ENCODE measurements at places on chromosomes 4 and X.

- DNase-seq: no peak
Measured at GRCh38 chrX:153906126-153906917, 1.8 kb downstream of the AVPR2 start.

DNA sequence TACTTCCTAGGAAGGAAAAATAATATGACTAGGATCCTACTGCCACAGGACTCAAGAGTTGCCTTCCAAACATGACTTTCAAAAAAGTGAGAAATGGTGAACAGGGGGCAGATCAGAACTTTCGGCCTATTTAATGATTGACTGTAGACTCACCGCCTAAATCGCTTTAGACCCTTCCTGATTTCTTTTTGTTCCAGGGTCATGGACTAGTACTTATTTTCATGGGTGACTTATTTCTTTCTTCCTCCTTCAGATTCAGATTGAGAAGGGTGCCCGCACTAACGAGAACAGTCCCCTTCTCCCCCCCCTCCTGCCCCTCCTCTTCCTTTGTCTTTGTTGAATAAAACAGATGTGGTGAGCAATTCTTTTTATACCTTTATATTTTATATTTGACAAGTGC lies 48.0 kb upstream of the KLHL8 start:
- DNase-seq: no peak

- no peak for DNase-seq
Measured at GRCh38 chrX:72021975-72022374, 109.7 kb downstream of the RTL5 start.

- no peak for DNase-seq
Measured at GRCh38 chr4:176539091-176539784, 219.5 kb downstream of the SPCS3 start.

DNA sequence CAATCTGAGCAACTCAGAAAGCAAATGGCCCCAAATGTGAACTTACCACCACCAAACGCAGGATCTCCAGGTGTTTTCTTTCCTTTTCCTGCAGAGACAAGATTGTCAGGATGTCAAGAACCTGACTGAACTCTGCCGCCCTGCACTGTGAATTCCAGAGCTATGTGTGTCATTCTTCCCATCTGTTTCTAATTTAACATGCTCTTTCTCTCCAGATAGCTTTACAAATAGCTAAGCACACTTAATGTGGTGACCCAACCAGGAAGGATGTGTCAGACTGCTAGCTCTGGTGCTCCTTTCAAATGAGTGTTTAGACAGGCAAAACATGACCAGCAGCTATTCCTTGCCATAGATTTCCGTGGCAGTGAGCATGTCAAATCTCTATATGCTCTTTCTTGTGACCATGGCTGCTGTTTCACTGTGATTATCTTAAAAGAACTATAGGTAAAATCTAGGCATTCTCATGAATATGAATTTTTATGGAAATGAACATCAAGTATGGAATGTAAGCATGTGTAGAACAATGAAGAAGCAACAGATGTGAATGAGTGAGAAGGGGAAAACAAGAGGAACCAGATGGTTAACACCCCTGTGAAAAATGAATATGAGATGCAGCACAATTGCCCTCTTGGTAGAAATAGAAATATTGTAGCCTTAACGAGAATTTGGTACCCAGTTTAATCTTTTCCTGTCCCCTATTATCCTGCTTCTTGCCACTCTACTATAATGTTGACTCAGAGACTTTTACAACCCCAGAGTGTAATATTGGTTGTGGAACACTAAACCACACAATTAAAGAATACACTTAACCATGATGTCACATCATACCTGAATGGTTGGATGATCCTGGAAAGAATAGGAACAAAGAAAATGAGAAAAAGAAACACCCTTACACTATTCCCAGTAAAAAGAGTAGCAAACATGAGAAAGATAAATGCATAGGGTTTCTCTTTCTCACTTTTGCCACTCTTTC lies 247.8 kb upstream of the DKK2 start:
- DNase-seq: no peak

- no peak for DNase-seq
Measured at GRCh38 chr4:136001791-136002190, 1530.5 kb downstream of the PCDH18 start.

- DNase-seq: no peak
Measured at GRCh38 chrX:140608111-140608510, 101.4 kb upstream of the LINC00632 start.

- DNase-seq: no peak
Measured at GRCh38 chr4:105989485-105990242, 94.4 kb downstream of the NPNT start.

- DNase-seq: no peak
Measured at GRCh38 chr4:41009411-41009810, 204.9 kb downstream of the APBB2 start.

DNA sequence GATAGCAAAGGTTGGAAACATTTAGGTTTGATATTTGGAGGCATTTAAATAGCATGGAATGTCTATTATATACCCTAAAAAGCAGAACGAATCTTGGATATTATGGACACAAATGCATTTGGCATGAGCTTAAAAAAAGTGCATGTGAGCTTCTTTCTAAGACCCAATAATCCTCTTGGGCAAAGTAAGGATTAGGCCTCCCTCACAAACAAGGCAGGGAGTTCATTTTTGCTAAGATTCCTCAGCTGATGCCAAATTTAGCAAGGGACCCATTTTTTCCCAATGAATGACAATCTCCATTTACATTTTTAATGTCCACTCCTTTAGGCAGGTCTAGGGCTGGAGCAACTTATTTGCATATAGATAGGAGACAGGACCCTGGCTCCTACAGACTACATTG lies 199.8 kb downstream of the SOWAHB start:
- DNase-seq: no peak

DNA sequence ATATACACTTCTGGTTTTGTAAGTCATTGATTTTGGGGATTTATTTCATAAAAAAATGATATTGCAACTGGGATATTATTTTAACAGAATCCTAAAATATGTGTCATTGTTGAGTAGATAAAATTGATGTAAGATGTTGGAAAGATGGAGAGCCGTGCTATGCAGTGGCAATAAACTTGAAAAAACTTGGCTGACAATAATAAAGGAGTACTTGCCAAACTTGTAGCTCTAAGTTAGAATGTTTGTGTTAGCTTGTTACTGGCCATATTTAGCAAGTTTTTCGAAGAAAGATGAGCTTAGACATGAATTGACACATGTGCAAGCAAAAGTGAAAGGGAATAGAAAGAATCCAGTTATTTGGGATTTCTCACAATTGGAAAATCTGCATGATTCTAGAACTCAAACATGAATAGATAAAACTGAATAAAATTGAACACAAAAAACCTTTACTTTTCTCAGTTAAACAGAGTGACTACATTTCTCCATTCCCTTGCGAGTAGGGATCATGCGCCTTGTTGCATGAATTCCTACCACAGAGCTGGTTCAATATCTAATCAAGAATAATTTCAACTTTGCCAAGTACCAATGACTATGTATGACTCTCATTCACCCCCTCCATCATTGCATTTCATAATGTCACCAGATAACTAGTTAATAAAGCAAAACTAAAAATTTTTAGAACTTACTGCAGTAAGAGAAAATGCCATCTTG lies 327.8 kb downstream of the CAMK2D start:
- DNase-seq: no peak

- no peak for DNase-seq
Measured at GRCh38 chrX:72203421-72203820, 21.9 kb downstream of the PIN4 start.

DNA sequence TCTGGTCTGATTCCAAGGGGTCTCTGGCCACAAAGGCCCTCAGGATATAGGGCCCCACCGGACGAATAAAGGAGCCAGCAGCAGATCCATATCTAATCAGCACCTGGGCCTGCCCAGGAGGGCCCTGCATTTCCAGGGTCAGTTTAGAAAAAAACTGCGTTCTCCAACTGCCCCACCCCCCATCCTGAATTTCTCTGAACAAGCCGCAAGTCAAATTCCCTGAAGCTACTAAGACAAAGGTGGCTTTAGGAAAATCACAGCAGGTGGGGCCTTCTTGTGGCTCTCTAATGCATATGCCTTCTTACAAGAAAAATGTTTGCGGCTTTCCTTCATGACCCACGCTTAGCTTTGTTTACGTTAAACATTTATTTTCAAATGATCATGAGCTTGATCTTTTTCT lies 76.6 kb downstream of the MBNL3 start:
- no peak for DNase-seq

DNA sequence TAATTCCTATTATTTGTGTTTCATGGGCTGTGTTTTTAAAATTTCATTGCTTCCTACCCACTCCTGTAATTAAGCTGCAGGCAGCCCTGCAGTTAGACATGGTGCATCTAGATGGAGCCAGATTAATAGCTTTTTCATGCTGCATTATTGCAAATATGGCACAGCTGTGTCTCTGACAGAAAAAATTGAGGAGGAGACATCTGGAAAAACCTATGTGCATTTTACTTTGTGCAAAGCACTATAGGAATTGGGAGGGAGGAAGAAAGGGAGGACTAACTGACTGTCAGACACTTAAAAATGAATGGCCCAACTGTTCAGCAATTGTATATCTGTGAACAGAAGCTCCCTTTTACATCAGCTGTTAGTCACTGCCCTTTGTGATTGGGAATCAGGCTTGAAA lies 8.1 kb upstream of the RPGR start:
- DNase-seq: no peak

- DNase-seq: no peak
Measured at GRCh38 chrX:67604979-67605703, 61.3 kb downstream of the AR start.

- no peak for DNase-seq
Measured at GRCh38 chr4:42150653-42151567, 1.5 kb downstream of the BEND4 start.

GRCh38 chrX:48497871-48498270 lies 10.9 kb upstream of the PORCN start:
- no peak for DNase-seq

GRCh38 chr4:169826634-169827187 lies 69.0 kb upstream of the HPF1 start:
- DNase-seq: no peak

- no peak for DNase-seq
Measured at GRCh38 chrX:137212078-137212632, 178.4 kb upstream of the GPR101 start.

- DNase-seq: no peak
Measured at GRCh38 chr4:140697709-140698560, 58.2 kb downstream of the TBC1D9 start.

DNA sequence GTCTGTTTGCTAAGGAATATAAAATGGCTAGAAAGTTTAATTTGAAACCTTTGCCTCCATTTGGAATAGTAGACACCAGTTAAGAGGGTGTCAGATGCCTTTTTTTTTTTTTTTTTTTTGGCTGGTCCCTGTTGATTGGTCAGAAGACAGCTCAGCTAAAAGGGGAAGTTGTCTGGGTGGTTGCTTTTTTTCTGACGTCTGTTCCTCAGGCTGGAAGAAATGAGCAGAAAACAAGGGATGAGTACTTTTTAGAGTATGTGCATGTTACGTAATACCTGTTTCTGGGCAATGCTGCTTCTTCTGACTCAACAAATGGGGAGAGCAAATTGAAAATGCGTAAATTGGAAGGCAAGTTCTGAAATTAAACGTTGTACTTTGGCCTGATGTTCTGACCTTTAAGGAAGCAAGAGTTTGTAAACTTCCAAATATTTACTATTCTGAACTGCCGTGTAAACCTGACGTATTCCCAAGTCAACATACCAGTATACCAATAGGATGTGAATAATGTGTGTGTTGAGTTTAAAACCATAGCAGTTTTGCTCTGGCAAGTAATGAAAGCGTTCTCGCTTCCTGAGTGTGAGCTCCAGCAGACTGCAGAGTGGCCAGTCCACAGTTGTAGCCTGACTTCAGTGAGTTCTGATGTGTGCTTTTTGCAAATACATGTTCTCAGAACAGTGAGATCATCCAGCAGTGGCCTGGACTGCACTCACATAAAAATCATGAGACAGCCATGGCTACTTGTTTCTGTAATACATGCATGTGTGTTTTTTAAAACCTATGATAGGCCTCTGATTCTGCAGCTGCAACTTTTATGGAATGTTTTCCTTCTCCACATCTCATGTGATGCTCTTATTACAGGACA lies 1.7 kb downstream of the SAT1 start:
- DNase-seq: peak; percentile 10

- DNase-seq: no peak
Measured at GRCh38 chr4:56683455-56683854, 2.4 kb upstream of the HOPX start.

- DNase-seq: no peak
Measured at GRCh38 chr4:88244816-88245579, 39.4 kb downstream of the PPM1K start.

DNA sequence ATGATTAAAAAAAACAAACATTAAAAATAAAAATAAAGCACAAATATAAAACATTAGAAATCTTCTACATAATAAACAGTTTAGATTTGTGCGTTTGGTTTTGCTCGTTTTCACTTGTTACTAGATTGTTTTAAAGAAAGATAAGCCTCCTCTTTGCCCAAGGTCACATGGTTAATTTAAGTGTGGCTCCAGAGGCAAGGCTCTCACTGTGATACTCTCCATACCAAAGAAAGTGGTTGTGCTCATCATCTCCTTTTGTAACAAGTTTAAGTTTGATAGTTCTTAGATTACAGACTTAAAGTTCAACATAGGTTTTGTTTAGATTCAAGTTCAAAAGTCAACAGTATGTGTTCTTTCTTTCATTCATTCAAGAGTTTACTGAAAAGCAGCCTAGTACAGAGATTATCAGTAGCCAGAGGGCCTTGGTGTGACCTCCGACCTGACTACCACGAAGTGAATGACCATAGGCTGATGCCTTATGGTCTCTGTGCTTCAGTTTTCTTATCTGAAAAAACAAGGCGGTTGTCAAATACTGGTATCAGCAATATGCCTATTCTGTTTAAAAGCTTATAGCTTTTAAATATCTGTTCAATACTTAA lies 133.2 kb downstream of the ZAR1 start:
- DNase-seq: no peak

DNA sequence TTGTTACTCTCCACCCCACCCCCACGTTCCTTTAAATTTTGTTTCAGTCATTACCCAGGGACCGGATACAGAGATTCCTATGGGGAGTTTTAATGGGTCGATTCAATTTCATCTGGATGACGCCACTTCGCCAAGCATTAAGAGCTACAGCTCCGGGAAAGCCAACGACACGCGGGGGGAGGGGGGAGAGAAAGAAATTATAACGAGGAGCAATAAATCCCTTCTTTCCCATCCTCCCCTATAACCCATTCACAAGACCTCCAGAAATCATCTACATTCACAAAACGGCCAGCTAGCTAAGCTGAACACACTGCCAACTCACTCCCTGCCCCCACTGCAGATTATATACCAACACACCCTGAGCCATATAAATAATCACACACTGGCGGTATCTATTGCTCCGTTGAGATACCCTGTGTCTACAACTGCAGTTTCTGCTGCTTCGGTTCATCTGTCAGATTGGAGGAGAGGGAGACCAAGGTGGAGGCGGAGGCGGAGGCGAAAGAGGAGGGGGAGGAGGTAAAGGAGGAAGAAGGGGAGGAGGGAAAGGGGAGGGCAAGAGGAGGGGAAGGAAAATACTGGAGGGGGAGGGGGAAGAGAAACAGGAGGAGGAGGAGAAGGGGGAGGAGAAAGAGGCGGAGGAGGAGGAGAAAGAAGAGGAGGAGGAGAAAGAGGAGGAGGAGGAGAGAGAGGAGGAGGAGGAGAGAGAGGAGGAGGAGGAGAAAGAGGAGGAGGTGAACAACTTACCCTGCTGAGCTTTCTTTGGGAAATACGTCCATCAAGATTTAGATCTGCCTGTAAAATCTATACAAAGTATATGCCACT lies 113.9 kb upstream of the VAMP7 start:
- no peak for DNase-seq

GRCh38 chrX:51316271-51316670 lies 16.4 kb upstream of the NUDT10 start:
- DNase-seq: no peak

GRCh38 chrX:46637938-46638337 lies 64.4 kb downstream of the CHST7 start:
- DNase-seq: no peak
